ENCODE measurements at places on chromosomes 12 and 14.

GRCh38 chr12:89064780-89065179 is 287.5 kb downstream of the DUSP6 start:
- DNase-seq: no peak

DNA sequence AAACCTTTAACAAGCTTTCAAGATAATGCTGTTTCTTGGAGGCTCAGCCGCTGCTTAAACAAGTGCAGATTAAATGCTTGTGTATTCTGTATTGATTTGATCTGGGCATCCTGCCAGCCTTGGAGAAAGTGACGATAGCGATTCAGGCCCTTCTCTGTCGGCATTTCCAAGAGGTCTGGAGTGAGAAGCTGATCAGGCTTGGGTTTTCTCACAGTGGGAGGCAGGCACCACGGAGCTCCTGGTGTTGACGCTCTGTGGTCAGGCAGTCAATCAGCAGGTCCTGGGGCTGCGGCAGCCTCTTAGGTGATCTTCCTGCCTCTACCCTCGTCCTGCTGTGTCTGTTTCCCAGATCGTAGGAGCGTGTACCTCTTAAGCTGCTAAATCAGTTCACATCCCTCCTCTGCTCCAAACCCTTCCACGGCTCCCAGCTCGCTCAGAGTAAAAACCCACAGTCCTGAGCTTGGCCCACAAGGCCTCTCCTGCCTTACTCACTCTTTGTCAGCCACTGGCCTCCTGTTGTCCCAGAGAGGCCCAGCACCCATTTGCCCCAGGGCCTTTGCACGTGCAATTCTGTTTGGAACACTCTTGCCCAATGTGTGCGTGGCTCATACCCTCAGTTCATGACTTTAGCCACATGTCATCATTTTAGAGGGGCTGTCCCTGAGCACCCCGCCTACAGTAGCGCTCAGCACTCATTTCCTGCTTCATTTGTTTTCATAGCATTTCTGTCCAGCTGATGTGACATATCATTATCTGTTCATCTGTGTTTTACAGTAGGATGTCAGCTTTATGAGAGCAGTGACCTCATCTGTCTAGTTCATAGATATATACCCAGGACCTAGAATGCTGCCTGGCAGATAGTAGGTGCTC is 155.4 kb downstream of the AACS start:
- peak; percentile 55 for DNase-seq

DNA sequence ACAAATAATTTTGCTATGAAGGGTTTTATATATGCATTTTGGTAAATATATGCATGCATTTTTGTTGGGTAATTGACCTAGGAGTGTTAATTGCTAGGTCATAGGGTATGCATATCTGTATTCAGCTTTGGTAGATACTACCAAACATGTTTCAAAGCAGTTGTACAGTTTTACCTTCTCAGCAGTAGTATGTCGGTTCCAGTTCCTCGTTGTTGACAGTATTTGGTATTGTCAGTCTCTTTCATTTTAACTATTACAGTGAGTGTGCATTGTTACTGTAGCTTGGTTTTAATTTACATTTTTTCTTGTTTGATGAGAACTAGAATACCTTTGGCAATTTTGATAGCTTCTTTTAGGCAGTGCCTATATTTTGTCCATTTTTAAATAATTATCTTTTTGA is 98.9 kb downstream of the ARID2 start:
- no peak for DNase-seq

GRCh38 chr14:66485910-66486421 is at the start of gene CCDC196:
Gene CCDC196 (plus strand): TSS chr14:66486371. CDS start chr14:66486503, 132 bp downstream.
- no peak for DNase-seq

DNA sequence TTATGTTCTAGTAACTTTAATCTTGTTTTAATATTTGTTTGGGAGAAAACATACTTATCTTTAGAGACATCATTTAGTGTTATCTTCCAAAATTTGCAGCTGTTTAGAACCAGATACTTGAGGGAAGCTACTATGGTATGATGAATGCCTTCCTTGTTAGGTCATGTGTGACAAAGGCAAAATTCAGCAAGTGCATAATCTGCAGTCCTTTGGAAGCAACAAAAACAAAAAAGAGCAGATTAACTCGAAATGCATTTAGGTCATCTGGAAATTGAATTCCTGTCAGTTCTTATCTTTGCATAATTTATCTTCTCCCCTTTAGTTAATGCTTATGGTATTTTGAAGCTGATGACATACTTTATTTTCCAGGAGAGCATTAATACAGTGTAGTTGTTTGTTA is 3.5 kb downstream of the FBXO34 start:
- DNase-seq: no peak

DNA sequence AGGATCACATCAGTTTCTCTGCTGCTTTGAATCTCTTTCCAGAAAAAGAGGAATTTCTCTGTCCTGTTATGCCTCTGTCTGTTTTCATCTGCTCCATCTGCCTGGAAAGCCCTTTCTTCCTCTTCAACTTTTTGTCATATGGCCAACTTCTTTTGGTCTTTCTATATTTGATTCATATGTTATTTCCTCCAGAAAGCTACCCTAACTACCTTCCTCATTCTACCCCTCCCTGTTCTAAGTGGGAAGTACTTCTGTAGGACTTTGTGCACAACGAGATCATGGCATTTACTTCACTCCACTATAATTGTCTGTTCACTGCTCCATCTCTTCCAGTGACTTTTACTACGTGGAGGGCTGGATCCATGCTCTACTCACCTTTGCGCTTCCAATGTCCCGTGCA is 5.9 kb downstream of the CLEC4D start:
- no peak for DNase-seq

- DNase-seq: no peak
These were observed 102.8 kb downstream of the PTPRB start for GRCh38 chr12:70534466-70534865.

DNA sequence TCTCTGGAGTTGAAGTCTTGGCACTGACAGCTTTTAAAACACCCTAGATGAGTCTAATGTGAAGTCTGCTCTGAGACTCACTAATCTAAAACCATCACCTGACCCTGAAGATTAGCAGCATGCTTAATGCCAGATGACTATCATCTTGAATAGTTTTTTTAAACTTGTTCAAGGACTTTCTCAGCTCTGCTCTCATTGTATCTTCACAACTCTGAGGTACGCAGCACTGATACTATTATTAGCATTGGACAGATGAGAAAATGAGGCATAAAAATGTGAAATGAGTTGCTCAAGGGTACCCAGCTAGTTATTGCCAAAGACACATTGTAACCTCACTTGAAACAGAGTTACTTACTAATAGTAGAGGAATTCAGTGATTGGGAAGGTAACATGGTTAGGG is 4.8 kb downstream of the SLC38A1 start:
- DNase-seq: no peak

GRCh38 chr12:70927356-70927755 is 6.8 kb upstream of the PTPRR start:
- DNase-seq: no peak

GRCh38 chr14:51967521-51967920 is 21.8 kb upstream of the RTRAF start:
- no peak for DNase-seq

- no peak for DNase-seq
These were observed 5.9 kb downstream of the FGF6 start for GRCh38 chr12:4439736-4440135.

GRCh38 chr12:9699269-9699897 is 29.9 kb downstream of the CLEC2D start:
- DNase-seq: no peak

DNA sequence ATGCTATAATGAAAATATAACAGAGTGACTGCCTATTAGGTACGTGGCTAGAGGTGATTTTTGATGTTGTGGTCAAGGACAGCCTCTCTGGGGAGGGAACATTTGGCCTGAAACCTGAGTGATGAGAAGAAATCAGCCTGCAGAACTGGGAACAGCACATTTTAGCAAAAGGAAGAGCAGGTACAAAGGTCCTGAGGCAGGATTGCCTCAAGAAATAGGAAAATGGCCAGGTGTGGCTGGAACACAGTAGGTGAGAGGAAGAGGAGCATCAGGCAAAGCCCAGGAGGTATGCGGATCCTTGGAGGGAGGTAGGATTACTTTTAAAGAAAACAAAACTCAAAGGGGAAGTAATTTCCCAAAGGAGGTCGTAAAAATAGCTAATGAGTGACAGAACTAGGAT is 582.9 kb downstream of the MED13L start:
- DNase-seq: no peak

DNA sequence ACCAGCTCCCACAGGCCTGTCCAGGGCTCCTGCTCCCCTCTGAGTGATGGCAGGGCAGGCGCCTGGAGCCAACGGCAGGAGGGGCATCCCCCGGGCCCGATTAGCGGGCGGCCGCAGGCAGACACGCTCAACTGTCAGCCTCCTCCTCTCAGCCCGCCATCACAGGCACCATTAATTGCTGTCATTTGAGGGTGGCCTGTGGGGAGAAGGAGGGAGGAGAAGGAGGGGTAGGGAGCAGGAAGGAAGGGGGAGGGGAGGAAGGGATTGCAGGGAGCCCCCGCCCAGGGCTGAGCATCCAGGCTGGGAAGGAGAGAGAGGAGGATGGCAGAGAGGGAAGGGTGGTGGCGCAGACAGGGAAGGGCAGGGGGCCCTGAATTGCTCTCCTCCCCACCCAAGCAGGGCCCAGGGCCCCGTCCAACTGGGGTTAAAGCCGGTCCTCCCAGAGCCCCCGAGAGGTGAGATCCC is 36.1 kb downstream of the NCOR2 start:
- DNase-seq: no peak

DNA sequence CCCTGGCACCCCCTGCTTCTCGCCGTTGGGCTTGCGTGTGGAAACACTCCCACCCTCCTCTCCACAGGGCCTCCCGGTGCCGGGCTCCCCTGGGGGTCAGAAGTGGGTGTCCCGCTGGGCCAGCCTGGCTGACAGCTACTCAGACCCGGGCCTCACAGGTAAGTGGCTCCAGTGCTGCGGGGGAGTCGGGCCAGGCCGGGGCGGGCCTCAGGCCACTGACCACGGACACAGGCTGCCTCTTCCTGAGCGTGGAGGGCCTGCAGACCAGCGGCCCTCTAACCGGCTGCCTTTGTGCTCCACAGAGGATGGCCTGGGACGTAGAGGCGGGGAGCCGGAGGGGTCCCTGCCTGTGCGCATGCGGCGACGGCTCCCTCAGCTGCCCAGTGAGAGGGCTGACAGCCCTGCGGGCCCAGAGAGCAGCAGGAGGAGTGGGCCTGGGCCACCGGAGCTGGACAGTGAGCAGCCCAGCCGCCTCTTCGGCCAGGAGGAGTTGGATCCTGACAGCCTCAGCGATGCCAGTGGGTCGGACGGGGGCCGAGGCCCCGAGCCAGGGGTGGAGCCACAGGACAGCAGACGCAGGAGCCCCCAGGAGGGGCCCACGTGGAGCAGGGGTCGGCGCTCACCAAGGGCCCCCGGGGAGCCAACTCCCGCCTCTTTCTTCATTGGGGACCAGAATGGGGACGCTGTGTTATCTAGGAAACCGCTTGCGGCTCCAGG is 21.1 kb downstream of the CEP170B start:
- DNase-seq: no peak

DNA sequence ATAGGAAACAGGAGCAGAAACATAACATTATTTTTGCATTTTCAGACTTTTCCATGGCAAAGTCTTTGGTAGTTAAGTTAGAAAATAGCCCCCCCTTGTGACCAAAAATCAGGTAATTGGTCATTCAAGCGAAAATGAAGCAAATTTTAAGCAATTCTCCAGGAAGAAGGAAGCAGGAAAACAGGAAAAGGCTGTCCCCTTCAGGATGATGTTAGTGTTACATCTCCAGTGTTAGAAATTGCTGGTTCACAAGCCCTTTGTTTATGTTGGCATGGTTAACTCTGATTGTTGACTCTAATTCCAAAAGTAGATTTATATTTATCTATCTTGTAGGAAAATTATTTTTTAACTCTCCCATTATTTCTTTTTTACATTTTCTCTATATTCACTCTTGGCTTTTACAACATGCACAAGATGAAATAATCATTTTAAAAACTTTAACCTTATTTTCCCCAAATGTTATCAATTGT is 18.8 kb upstream of the GAS2L3 start:
- peak; percentile 91 for DNase-seq

DNA sequence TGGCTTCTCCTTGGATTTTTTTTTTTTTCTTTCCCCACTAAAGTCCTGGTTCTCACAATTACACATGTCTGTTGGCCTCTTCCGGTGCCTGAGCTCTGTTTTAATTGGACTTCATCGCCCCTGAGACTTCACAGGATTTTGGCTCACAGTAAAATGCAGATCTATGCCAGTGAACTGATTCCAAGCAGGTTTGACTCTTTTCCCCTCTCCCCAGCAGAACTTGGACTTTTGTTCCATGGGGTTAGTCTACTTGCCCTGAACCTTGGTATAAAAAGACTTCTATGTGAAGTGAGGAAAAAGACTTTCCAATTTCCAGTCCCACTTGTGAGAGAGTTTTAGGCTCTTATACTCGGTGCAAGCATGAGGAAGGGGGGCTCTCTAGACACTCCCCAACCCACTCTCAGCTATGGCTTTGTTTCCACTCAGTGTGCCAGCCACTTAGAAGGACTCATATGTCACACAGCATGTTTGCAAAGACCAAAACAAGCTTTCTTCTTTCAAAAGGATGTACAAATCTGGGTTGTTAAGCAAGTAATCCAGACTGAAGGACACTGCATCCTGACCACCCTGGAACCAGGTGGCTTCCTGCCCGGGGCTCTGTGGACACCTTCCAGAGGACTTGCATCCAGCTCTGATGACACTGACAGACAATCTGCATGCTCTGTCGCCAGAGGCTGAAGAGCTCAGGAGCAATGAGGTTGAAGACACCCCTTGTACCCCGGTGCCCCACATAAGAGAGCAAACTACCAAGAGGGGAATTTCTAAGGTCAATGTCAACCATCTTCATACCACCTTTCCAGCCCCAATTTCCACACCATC is 221.9 kb upstream of the EGLN3 start:
- DNase-seq: no peak

DNA sequence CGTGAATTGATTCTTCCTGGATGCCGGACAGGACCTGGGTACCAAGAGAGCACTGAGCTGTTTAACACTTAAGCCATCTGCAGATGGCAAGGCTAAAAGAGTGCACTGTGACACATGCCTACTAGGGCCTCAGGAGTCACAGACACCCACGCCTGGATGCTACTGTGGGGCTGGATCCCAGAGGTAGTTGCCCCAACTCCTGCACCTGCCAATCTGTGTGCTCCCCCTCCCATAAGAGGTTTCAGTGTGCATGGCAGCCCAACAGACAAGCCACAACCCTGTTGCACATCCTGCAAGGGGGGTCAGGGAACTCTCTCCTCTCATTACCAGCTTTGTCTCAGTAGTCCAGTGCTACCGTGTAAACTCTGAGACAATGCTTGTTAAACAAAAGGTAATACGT is 169.0 kb downstream of the CEP128 start:
- no peak for DNase-seq

DNA sequence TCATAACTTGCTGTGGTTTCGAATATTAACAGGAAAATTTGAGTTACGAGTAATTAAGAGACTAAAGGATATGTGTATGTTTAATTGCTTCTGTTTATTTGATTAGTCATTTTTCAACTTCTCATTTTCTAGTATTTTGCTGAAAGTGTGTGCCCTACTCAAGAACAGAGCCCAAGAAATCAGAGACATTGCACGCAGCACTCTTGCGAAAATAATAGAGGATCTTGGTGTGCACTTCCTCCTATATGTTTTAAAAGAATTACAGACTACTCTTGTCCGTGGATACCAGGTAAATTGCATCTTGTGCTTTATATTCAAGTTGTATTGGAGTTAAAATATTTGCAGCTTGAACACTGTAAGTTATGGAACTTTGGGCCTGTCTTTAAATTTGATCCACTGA is 50.8 kb downstream of the ARL1 start:
- DNase-seq: no peak

Measured in HT-29 (cell line).